Activated CD4-positive, alpha-beta T cell treated with anti-CD3 and anti-CD28 coated beads, Interleukin-2, amount 10 ng/mL, durations not matched to agents 24 days and 14 days (primary cell): ENCODE measurements at places on chromosomes 12 and 14. TPM values are rescaled to one million over a fixed set of nuclear protein-coding genes. Genes with fewer than 3 reads are reported as not detected.
A peak's percentile ranks its signal among the peaks of the same experiment; 100 is the strongest.

MAP3K9 gene
- 4.2 TPM in 2 replicates for total RNA-seq

EML1 gene
- total RNA-seq = 0.98 and 1.8 TPM in 2 replicates

TAC3 gene
- total RNA-seq = 0.57 TPM in 1 of 2 replicates, not detected in the other

LMO3 gene
- not detected in 2 replicates for total RNA-seq

C12orf54 gene
- not detected in 2 replicates for total RNA-seq

DNA sequence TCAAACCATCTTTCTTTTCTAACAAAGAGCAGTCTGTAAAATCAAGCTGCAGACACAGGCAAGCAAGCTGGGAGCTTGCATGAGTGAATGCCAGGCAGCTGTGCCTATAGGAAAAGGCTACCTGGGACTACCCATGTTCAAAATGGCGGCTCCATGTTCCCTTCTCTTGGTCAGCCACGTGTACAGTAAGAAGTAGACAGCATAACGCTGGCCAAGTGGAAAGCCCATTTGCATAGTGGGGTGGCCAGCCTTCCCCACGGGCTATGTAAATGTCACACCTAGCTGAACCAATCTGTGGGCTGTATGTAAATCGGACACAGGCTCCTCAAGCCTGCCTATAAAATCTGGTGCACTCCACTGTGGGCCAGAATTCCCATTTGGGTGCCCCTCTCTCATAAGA lies 117.1 kb downstream of the SYT10 start:
- no peaks in the 10 kb centered on the region for H3K36me3 ChIP-seq
- no peaks in the 10 kb centered on the region for H3K27me3 ChIP-seq
- H3K4me1 ChIP-seq = no peaks in the 10 kb centered on the region
- H3K4me3 ChIP-seq = no peak overlapping the region

- peaks cover 8% of the 10 kb centered on the region for H3K4me1 ChIP-seq
- DNase-seq = no peak
- no peak overlapping the region for H3K27ac ChIP-seq
These were observed 1.5 kb upstream of the ULK1 start for GRCh38 chr12:131892711-131893604.

DNA sequence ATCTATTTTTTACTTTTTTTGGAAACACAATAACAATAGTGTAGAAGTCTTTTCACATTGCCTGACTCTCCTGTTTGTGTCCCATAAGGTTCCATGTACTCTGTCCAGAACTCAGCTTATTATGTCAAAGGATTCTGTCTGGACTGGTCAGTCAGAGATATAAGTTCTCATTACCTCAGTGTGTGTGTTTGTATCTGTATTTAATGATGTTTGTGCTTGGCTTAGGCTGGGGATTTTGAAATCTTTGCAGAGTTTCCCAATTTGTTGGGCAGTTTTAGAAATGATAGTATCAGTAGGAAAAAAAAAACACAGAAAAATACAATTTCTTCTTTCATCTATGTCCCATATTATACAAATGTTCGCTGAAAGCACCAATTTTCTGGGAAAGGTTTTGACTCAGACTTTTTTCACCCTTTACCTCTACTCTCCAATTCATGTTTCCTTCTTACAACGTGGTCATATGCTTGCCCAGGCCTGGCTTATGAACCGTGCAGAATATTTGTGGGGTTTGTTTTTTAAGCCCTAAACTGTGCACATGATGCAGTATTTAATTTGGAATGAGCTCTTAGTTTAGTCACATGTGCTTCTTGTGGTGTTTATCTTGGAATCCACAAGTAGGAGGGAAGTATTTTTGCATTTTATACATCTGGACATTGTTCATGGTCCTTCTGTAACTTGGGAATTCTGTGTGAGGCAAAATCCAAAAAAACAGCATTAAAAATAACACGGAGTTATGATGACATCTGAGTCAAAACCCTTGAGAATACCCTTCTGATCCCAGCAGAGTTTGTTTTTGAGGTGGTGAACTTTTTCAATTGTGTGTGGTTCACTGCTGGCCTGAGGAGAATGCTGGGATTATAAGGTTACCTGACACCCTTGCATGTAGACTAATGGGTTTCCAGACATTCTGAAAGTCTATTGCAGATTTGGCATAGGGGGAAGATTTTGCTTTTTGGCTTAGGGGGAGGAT lies 121.2 kb downstream of the RAD51B start:
- no peak overlapping the region for H3K27ac ChIP-seq
- H3K4me1 ChIP-seq = no peaks in the 10 kb centered on the region
- no peak overlapping the region for H3K4me3 ChIP-seq

- DNase-seq = no peak
- no peaks in the 10 kb centered on the region for H3K36me3 ChIP-seq
- no peaks in the 10 kb centered on the region for H3K27me3 ChIP-seq
- H3K4me1 ChIP-seq = no peaks in the 10 kb centered on the region
- H3K4me3 ChIP-seq = no peak overlapping the region
These were observed 230.2 kb upstream of the DIO3 start for GRCh38 chr14:101331141-101331525.

- H3K4me3 ChIP-seq = no peak overlapping the region
- no peaks in the 10 kb centered on the region for H3K4me1 ChIP-seq
- H3K27me3 ChIP-seq = no peaks in the 10 kb centered on the region
- DNase-seq = no peak
- H3K36me3 ChIP-seq = no peaks in the 10 kb centered on the region
These were observed 15.6 kb downstream of the HIP1R start for GRCh38 chr12:122850695-122851350.

DNA sequence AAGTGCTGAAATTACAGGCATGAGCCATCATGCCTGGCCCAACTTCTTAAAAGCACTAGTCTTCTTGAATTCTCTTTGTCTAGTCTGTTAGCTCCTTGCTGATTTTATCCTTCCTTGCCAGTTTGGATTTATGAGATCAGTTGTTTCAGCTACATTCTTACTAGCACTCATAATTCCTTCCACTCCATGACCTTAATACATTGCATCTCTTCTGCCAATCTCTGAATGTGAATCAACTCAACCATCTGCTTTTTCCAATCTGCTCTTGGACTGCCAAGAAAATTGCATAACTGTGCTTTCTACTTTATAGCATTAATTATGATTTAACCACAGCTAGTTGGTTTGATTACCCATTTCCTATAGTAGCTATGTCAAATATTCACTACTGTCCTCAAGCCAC lies 14.9 kb upstream of the HEATR5A start:
- no peak overlapping the region for H3K27ac ChIP-seq
- peaks cover 14% of the 10 kb centered on the region for H3K36me3 ChIP-seq
- H3K4me1 ChIP-seq = peaks cover 4% of the 10 kb centered on the region
- DNase-seq = no peak
- no peak overlapping the region for H3K4me3 ChIP-seq

DNA sequence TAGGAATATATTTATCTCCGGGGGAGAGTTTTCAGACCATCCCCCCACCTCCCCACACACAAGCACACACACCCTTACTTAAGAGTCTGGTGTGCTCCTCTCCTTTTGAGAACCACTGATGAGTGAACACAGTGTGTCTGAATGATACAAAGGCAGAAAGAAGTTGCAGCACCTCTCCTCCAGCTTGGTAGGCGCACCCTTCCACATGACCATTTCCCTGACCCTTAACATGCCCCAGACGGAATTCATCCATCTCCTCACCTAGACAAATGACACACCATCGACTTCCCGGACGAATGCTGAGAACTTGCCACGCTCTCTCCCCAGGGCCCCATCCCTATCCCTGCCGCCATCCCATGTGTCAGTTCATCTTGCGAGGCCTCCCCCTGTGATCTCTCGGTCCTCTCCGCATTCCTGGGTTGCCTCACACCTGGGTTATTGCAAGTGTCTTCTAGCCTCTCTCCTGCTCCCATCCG lies 3.9 kb downstream of the TNFRSF1A start:
- no peak for DNase-seq
- H3K4me1 ChIP-seq = peaks cover 47% of the 10 kb centered on the region
- peaks cover 28% of the 10 kb centered on the region for H3K36me3 ChIP-seq
- H3K27ac ChIP-seq = no peak overlapping the region

GRCh38 chr12:130686511-130686991 lies 29.5 kb downstream of the RIMBP2 start:
- no peaks in the 10 kb centered on the region for H3K27me3 ChIP-seq
- H3K4me3 ChIP-seq = no peak overlapping the region
- no peak overlapping the region for H3K27ac ChIP-seq
- H3K4me1 ChIP-seq = no peaks in the 10 kb centered on the region
- H3K36me3 ChIP-seq = no peaks in the 10 kb centered on the region
- DNase-seq = no peak

DNA sequence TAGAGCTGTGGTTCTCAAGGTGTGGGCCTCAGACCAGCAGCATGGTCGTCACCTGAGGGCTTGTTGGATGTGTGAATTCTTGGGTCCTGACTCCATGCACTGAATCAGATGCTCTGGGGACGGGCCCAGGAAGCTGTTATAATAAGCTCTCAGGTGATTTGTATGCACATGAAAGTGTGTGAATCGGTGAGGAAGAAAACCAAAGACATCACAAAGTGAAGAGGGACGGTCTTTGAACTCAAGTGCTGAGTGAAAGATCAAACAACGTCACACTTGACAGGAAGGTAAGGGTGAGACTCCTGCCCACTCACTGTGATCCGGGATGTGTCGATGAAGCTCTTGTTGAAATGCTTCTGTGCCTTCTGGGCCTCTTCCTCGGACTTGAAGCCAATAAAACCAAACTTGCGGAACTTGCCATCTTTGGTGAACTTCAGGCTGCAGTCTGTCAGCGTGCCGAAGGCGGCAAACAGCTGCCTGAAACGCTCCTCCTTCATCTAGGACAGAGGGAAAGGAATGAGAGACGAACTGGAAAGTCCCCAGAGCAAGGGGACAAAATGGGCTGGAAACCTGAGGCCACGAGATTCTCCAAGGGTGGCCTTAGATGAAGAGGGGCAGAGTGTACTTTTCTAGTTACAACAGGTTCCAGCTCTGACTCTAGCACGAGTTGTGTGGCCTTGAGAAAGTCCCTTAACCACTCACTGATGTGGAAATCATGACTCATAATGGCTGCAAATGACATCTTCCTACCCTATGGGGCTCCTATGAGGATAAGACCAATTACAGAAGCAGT lies 4.0 kb downstream of the RBM19 start:
- H3K36me3 ChIP-seq = peaks cover 59% of the 10 kb centered on the region
- H3K4me1 ChIP-seq = peaks cover 42% of the 10 kb centered on the region
- H3K4me3 ChIP-seq = peak overlapping the region; percentile 70

- no peak for DNase-seq
- H3K27me3 ChIP-seq = no peaks in the 10 kb centered on the region
These were observed 58.5 kb downstream of the TMTC2 start for GRCh38 chr12:82745063-82745674.

DNA sequence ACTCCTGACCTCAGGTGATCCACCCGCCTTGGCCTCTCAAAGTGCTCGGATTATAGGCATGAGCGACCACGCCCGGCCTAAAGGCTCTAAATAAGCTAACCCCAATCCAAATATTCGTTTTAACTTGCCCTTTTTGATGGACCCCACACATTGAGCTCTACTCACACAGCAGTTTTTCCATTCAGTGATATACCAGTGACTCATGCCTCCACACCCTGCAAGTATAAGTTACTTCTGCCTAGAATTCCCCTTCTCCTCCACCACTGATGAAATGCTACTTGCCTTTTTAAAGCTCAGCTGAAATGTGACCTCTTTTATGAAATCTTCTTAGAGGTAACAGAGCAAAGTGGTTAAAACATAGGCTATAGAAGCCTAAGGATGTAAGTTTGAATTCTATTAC lies 68.8 kb downstream of the EXOC5 start:
- no peaks in the 10 kb centered on the region for H3K4me1 ChIP-seq
- H3K4me3 ChIP-seq = no peak overlapping the region
- no peaks in the 10 kb centered on the region for H3K36me3 ChIP-seq
- no peak overlapping the region for H3K27ac ChIP-seq
- H3K27me3 ChIP-seq = peaks cover 9% of the 10 kb centered on the region

DNA sequence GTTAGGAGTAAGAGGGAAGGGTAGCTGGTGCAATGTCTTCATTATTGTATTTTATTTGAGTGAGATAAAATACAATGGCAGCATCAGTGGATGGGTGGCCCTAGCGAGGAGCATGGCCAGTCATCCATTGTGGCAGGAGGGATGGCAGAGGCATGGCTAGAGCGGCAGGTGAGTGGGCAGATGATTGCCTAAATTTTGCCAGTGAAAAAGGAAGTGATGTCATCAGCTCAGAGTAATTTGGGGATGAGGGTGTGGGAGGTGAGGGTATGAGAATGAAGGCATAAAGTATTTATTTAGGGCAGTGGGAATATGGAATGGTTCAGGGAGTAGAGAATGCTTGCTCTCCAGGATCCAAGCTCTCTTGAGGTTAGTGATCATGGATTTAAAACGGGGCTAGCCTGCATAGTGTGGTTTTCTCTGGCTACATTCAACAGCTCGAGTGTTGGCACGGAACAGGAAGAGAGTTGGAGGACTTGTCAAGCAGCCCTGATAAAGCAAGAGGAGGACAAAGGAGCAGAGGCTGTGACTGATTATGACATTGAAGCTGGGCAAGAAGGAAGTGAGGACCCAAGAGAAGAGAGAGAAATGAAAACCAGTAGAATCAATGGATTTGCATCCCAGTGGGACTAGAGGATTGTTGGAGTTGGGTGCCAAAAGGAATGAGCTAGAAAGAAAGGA lies 18.7 kb upstream of the SERPINA6 start:
- no peaks in the 10 kb centered on the region for H3K27me3 ChIP-seq
- H3K27ac ChIP-seq = peak overlapping the region; percentile 14
- peak; percentile 45 for DNase-seq
- peak overlapping the region; percentile 8 for H3K4me3 ChIP-seq
- H3K36me3 ChIP-seq = no peaks in the 10 kb centered on the region

GRCh38 chr14:74459289-74459946 lies 33.4 kb upstream of the SYNDIG1L start:
- H3K4me1 ChIP-seq = no peaks in the 10 kb centered on the region
- peaks cover 9% of the 10 kb centered on the region for H3K27me3 ChIP-seq
- H3K4me3 ChIP-seq = no peak overlapping the region

- DNase-seq = no peak
- peaks cover 19% of the 10 kb centered on the region for H3K4me1 ChIP-seq
- H3K27me3 ChIP-seq = peaks cover 56% of the 10 kb centered on the region
These were observed 4.8 kb downstream of the ASCL4 start for GRCh38 chr12:107779077-107779831.

GRCh38 chr12:12719496-12719895 lies 2.3 kb downstream of the CDKN1B start:
- H3K27me3 ChIP-seq = no peaks in the 10 kb centered on the region
- no peak for DNase-seq

- H3K36me3 ChIP-seq = no peaks in the 10 kb centered on the region
- H3K4me3 ChIP-seq = no peak overlapping the region
- peaks cover 4% of the 10 kb centered on the region for H3K4me1 ChIP-seq
- H3K27ac ChIP-seq = no peak overlapping the region
- peaks cover 4% of the 10 kb centered on the region for H3K27me3 ChIP-seq
- DNase-seq = no peak
These were observed 8.0 kb upstream of the PLEKHA5 start for GRCh38 chr12:19121449-19122018.

DNA sequence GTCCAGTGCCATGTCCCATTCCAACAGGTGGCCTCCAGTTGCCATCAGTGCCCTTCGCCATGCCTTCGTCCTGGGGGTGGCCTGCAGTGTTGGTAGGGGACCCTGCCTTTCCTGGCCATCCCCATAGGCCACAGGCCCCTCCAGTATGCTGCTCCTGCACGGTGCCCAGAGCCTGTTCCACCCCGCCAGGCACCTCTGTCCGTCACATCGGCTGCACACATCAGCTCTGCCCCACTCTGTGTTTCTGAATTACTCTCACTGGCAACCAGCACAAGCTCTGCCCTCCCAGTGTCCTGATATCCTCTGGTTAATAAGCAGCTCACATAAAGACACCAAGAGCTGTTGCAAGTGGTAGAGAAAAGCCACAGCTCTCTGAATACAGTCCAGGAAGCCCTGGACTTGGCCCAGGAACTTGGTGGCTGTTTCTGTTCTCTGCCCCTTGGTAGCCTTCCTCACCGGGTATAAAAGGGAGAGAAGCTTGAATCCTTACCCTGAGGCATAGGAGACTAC lies 31.3 kb upstream of the ATP2A2 start:
- H3K27ac ChIP-seq = no peak overlapping the region
- H3K4me1 ChIP-seq = no peaks in the 10 kb centered on the region
- no peak for DNase-seq
- H3K36me3 ChIP-seq = no peaks in the 10 kb centered on the region
- H3K4me3 ChIP-seq = no peak overlapping the region
